ENCODE measurements at places on chromosomes 12 and 14. TPM values are rescaled to one million over a fixed set of nuclear protein-coding genes. Genes with fewer than 3 reads are reported as not detected.

DNA sequence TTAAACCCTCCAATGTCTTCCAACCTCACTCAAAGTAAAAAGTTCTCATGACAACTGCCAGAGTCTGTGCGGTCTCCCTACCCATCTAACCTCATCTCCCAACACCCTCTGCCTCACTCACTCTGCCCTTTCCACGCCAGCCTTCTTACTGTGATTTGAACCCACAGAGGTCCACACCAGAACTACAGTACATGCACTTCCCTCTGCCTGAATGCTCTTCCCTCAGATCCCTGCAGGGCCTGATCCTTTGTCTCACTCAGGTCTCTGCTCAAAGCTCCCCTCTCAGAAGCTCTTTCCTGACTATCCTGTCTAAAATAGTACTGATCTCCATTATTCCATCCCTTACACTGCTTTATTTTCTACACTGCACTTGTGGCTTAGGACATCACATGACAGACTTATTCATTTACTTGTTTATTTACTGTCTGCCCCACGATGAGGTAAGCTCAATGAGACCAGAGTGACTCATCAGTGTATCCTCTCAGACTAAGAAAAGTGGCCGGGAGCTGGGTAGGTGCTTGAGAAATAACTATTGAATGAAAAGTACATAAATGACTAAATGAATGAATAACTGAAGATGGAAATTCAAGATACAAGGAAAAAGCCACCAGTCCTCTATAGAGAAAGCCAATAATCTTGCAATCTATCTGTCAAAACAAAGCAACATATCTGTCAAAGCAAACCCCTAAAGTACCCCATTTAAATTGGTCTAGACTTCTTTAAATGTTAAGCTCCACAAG lies 17.1 kb downstream of the POMT2 start:
- DNase-seq = no peak

DNA sequence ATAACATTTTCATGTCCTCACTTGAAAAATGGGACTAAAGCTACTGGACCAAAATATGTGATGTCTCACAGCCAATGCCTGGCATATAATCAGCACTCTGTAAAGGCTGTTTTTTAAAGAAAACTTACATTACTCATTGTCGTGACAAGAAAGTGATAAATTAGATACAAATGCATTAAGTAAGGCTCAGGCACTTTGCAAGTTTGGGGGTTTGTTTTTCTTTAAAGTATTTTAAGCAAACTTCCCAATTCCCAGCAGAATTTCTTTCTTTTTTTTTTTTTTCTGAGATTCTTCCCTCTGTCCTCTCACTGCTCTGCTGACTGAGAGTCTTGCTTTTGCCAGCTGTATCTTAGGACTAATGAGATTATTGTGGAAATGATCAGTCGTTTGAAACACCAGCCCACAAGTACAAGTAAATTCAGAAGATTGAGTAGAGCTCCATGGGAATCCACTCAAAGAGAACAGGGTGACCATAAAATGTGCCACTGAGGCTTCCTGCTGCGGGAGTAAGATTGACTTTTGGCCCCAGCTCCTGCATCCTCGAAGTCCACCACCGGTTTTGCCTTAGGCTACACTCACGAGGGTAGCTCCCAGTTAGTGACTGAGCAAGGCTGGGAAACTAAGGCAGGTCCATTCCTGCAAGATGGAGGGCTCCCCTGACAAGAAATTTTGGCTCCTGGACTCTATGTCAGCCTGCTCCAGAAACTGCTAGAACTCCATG lies 82.8 kb downstream of the TMTC1 start:
- no peak for DNase-seq

- DNase-seq = no peak
Measured at GRCh38 chr12:99957866-99958466, 26.8 kb downstream of the ANKS1B start.

DNA sequence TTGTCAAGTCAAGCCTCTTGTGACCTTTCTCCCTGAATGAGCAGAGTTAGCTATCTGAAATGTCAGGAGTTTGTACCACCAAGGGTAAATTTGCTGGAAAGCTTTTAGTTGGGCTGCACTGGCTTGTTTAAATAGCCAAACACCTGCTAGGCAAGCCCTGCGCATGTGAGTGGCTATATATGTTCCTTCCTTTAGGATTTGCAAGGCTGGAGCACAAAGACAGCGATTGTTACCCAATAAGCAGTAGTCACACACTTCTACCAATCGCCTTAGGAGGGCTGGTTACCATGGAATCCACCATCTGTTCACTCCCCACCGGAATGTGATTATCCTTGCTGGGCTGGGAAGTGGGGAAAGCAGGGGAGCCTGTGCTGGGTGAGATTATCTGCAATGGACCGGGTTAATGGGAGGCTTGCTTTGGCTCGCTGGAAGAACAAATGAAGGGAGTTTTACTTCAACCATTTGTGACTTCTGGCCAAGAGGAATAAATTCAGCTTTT lies 102.5 kb downstream of the FGD4 start:
- DNase-seq = peak; percentile 67

- no peak for DNase-seq
Measured at GRCh38 chr12:102865821-102866615, 51.0 kb downstream of the PAH start.

- no peak for DNase-seq
Measured at GRCh38 chr12:22709292-22709691, 84.3 kb downstream of the ETNK1 start.

DNA sequence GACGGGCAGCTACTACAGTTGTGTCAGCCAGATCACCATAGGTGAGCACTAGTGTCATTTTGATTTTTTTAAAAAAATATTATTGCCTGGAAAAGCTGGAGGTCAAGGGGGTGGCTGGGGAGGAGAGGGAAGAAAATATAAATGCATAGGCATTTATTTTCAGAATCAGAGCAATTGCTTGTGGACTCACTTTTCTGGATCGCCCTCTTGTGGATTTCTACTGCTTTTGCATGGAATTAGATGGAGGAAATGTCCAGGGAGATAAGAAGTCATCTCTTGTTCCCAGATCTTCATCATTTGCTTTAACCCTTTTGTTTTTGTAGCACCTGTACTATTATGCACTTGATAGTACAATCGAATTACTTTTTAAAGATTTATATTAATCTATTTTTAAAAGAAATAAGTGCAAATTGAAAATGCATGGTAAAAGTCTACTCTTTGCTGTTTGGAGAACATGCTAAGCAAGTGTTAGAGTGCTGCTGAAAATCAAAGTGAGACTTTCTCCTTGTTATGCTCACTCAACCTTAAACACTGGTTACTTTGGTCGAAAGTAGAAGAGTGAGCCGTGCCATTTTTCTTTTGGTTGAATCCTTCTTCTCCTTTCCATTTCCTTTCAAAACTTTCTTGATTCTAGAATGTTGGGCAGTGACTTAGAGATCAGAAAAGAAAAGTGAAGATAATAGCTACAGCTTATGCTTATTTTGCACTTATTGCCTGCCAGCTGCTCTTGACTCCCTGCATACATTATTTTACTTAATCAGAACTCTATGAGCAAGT lies 60.6 kb upstream of the ANO4 start:
- DNase-seq = no peak

DNA sequence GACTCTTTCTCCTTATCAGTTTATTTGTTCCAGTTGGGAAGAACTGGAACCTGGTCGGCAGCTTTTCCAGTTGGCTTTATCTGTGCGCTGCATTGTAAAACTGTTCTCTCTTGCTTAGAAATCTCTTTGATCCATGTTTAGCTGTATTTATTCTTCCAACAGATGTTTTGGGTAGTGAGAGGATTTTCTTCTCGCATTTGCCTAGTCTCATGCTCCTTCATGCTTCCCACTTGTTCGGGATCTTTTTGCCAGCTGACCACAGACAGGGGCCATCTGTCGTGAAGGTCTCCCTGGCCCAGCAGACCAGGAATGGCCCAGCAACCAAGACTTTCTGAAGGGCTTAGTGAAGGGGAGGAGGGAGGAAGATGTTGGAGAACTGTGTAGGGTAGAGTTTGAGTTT lies 21.6 kb downstream of the NTF3 start:
- no peak for DNase-seq

DNA sequence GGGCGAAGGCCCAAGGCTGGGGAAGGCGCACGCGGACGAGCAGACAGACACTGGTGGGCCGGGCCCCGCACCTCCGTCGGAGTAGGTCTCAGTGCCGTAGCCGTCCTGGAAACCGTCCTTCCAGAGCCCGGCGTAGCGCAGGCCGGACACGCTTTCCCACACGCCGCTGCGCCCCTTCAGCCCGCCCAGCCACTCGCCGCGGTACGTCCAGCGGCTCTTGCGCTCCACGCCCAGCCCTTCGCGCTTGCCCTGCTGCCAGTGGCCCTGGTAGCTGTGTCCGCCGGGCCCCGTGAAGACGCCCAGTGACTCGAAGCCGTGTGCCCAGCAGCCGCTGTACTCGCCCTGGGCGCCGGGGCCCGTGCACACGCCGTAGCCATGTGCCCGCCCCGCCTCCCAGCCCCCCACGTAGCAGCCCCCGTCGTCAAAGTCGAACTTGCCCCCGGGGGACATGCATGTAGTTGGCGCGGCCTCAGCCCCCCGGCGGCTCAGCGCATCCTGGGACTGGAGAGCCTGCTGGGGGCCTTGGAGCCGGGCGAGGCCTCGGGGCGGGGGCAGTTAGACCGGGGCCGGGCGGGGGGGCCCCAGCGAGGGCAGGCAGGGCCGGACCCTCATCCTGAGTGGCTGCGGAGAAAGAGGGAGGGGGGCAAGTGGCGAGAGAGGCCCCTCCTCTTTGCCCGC lies 1.4 kb downstream of the JPH4 start:
- DNase-seq = no peak

DNA sequence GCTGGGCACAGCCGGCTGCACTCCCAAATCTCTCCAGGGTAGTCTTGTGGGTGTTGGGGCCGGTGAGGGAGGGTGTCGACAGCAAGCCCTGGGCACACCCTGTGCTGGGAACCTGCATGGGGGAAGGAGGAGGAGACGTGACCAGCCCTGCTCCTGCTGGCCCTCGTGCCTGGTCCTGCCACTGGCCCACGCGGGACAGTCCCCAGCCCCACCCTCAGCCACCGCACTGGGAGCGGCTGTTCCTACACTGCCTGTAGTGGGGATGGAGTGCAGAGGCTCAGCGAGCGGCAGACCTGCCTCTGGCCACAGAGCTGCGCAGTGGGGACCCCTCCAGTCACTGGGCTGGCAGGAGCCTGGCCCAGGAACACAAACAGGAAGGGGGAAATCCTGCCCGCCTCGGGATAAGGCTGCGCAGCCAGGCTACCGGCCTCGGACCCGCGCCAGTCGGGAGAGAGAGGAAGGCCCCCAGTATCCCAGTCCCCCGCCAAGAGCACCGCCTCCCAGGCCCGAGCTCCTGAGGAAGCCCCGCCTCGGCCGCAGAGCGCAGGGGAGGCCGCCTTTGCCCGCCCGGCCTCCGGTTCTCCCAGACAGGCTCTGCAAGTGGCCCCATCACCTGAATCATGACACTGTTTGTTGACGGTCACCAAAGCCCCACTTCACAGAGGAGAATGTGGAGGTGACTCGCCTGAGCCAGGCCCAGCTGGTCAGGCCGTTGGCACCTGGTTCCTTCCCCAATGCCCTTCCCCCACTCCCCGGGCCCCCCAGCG lies 10.6 kb downstream of the AHNAK2 start:
- DNase-seq = no peak

GRCh38 chr12:66633676-66634075 lies 45.2 kb downstream of the GRIP1 start:
- DNase-seq = no peak

GRCh38 chr12:23113781-23114180 lies 488.8 kb downstream of the ETNK1 start:
- DNase-seq = no peak

DNA sequence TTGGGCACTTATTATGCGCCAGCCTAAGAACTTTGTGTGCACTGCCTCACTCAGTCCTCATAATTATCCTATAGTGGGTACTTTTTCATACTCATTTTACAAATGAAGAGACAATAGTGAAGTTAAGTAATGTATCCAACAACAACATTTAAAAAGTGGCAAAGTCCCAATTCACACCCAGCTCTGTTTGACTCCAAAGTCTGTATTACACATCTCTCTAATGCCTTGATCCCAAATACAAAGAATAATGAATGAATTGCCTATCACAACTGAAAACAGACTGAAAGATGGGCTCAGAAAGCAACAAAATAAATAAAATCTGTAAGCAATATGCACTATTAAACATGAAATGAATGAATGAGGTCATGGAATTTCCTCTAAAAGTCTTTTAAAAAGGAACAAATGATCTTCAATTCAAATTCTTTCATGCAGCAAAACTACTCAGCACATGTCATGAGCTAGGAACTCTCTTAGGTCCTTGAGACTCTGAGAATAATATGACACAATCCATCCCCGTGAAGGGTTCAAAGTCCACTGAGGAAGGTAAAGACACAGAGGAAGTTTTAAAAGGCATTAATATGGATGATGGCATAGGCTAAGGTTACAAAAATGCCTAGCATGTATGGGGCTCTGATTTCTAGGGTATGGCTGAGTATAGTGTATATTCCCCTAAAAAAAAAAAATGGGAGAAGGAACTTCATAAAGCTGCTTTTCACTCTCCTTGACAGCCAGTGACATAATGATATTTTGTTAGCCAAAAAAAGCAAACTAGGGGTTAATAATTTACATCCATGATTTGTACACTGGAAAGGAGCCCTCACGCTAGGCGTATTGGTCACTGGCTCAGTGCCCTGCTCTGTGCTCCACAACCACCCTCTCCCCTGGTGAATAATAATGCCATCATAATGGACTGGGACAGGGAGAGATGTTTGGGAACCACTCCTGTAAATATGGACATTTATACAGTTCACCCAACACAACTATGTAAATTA lies 103.4 kb downstream of the SLC2A13 start:
- no peak for DNase-seq

GRCh38 chr14:66038618-66039017 lies 447.6 kb upstream of the CCDC196 start:
- no peak for DNase-seq

- no peak for DNase-seq
Measured at GRCh38 chr14:53620317-53620716, 336.3 kb downstream of the BMP4 start.

DNA sequence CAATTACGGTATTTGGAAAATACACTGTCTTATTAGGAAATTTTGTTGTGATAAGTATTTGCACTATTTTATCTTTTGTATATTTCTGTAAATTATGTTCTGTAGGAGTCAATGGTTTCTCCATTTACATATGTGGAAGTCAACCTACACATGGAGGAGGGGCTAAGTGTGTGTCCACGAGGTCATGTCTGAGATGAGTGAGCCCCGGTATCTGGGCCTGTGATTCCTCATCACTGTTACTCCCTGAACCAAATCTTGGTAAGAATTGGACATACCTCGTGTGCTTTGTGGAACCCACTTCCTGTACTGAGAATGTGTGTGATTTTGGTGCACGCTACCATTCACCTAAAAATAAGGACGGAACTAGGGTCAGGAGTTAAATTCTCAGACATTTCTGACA lies 1105.5 kb downstream of the TMEM121 start:
- no peak for DNase-seq

GRCh38 chr14:58104808-58105207 lies 47.2 kb downstream of the ARMH4 start:
- peak; percentile 5 for DNase-seq

- no peak for DNase-seq
Measured at GRCh38 chr12:93896427-93896826, 219.3 kb downstream of the CRADD start.

The KCNK13 gene
- 0.18 TPM for polyA plus RNA-seq

The TDRD9 gene
- polyA plus RNA-seq = 1.5 TPM

The TAS2R42 gene
- polyA plus RNA-seq = not detected

The TSHR gene
- polyA plus RNA-seq = 0.34 TPM

The KCNC2 gene
- polyA plus RNA-seq = 0.55 TPM

The PGF gene
- 8.8 TPM for polyA plus RNA-seq

The ACSM4 gene
- not detected for polyA plus RNA-seq

The RAD51B gene
- 11.6 TPM for polyA plus RNA-seq

The CAPS2 gene
- 7.6 TPM for polyA plus RNA-seq

The AKAP3 gene
- 5.2 TPM for polyA plus RNA-seq

The CD4 gene
- 30.7 TPM for polyA plus RNA-seq
